GM12891 (cell line): ENCODE measurements at places on chromosomes 7 and 10.

DNA sequence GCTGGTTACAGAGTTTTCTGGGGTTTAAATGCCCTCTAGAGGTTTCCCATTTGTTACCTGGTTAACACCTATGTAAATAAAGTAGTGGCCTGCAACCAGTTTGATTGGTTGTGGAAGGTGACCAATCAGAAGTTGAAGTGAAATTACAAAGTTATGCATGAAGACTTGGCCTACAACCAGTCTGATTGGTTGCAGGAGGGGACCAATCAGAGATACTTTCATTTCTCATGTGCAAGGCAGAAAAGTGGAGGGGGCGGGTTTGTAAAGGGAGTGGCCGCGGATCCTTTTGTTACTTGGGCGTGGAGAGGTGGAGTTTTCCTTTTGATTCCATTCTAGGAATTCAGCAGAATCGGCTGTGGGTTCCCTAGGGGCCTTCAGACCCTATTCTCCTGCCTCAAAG lies 80.8 kb downstream of the SEC23IP start:
- DNase-seq = no peak

GRCh38 chr10:49171326-49172060 lies 16.7 kb downstream of the TMEM273 start:
- no peak for DNase-seq

- DNase-seq = no peak
Measured at GRCh38 chr7:132965951-132966350, 115.9 kb downstream of the CHCHD3 start.

DNA sequence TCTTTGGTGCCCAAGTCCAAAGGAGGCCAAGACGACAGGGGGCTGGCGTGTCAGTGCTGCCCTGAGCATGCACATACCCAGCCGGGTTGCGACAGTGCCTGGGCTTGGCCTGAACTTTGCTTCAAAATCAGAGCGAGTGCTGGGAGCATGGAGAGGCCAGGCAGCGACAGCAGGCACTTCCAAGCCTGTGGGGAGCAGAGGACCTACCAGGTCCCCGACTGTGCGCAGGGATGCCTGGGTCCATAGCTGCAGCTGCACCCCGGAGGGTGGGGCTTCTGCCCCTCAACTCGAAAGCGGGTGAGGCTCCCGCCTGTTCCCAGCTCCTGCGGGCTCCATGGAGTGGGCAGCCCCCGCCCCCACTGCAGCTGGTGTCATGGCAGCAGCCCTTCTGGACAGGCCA lies 79.1 kb downstream of the HDAC9 start:
- no peak for DNase-seq

GRCh38 chr7:87325576-87326370 lies 19.7 kb upstream of the CROT start:
- no peak for DNase-seq

DNA sequence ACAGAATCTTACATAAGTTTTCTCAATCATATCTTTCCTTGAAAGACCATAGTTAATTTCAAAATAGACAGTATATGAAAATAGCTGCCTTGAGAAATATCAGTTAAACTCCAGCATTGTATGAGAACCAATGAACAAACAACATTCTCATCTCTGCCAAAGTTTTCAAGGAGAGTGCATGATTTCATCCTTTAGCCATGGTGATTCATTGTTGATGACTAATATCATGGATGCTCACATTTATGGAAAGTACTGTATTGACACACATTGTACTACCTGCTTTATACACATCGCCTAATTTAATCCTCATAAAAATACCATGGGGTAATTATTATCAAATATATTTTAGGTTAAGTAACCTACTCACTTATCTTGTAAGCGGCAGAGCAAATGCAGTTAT lies 250.3 kb downstream of the CNTNAP2 start:
- DNase-seq = no peak

DNA sequence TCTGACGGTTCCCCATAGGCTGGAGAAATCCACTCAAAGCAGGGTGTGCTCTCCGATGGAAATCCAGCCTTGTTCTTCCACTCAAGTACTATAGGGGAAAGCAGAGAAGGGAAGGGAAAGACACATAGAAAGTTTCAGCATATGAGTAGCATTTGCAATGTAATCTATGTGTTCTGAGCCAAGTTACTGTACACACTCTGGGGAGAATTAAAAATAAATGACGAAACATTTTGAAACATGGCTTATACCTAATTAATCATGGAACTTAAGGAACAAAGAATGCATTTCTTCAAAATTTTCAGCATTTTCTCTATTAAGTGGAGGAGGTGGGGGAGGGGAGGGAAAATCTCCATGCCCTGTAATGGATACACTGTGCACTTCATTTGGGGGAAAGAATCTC lies 198.1 kb upstream of the HABP2 start:
- no peak for DNase-seq

DNA sequence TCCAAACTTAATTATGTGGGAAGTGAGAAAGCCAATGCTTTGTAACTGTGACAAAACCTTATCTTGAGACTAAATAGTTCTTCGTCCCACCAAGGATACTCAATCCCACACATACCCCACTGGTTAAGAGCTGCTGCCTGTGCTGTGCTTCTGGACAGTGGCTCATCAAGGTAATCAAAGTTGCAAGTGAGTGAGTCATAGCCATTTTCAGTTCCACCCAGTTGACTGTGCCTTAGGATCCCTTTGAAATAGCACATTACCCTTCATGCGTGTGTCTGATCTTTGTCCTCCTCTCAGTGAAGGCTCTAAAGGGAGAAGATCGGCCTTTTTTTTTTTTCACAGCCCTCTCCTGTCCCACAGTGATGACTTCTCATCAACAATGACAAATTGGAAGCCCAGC lies 706.0 kb upstream of the AUTS2 start:
- no peak for DNase-seq

DNA sequence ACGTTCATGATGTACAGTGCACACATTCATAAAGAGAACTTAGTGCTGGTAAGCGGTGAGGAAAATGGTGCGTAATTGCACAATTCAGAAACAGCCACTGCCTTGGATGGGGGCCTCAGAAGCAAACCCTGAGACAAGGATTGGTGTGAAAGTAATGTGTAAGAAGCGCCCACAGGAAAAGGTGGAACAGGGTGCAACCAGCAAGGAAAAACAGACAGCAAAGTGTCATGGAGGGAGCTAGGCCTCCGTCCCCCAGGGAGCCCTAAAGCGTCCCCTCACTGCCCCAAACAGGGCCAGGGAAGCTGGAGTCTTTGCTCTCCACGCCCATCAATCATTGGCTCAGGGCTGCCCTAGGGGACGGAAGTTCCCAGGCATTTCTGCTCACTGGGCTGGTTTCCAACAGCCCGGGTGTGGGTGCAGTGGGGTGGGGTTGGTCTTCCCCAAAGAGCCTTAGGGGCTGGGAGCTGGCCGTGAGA lies 9.6 kb upstream of the C10orf105 start:
- DNase-seq = no peak

DNA sequence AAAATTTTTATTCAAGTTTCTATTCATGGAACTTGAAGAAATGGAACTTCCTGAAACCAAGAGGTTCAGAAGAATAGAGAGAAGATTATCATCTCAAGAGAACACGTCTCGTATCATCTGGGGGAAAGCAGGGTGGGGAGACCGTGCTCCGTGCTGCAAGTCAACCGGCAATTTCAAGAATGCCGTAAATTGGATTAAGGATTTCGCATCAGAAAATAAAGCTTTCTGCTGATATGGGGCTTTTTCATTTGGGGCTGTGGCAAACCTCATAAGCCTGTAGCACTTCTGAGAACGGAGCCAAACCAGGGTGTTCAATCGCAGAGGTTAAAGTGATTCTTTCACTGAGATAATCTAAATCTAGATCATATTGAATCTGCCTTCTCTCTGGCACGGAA lies 150.1 kb upstream of the NPS start:
- DNase-seq = no peak
